ENCODE measurements at places on chromosomes 11 and 22.

- DNase-seq: no peak
Measured at GRCh38 chr11:3859373-3859881, 4.0 kb downstream of the STIM1 start.

- DNase-seq: no peak
Measured at GRCh38 chr11:15852179-15852578, 504.2 kb downstream of the SOX6 start.

- no peak for DNase-seq
Measured at GRCh38 chr11:122754028-122754427, 84.3 kb upstream of the CRTAM start.

- DNase-seq: no peak
Measured at GRCh38 chr11:120562806-120563425, 51.4 kb downstream of the GRIK4 start.

- DNase-seq: no peak
Measured at GRCh38 chr11:126561327-126561893, 205.9 kb downstream of the ST3GAL4 start.

GRCh38 chr11:34458525-34458924 is 19.8 kb downstream of the CAT start:
- no peak for DNase-seq

- DNase-seq: no peak
Measured at GRCh38 chr22:38608992-38609750, 39.2 kb upstream of the DMC1 start.

DNA sequence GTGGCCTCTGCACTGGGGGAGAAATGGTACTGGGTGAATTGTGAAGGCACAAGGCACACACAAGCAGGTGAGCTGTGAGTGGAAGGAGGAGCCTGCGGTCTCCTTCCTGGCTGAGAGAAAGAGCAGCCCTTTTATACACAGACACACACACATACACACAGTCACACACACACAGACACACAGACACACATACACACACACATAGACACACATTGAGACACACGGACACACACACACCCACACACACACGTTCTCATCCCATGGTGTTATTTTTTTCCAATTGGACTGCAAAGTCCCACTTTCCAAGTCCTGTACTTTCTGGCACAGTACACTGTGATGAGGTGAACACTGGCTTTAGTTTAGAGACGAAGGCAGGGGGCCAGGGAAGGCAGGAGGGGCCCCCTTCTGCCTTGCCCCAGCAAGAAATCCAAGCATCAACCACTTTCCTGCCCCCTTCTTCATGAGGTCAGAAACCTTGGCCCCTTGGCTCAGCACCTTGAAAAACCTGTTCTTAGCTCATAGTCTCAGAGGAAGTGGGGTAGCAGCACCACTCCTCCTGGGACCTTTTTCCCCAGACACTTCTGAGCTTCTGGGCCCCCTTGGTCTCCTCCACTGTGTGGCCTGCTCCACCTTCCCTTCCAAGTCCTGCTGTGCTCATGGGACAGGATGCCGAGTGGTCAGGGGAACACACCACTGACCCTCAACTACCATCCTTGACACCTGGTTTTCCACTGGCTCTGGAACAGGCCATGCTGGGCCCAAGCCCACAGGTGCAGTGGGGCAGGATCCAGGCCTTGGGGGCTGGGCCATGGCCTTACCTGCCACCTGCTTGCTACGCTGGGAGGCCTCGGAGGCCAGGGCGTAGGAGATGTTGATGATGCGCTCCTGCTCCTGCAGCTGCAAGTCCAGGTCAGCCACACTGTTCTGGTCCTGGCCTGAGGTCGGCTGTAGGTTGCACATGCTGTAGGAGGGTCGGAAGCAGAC is 43.8 kb downstream of the C11orf58 start:
- DNase-seq: no peak

GRCh38 chr11:67050139-67050538 is 6.5 kb upstream of the RHOD start:
- DNase-seq: no peak

- no peak for DNase-seq
Measured at GRCh38 chr11:35190804-35191348, 51.9 kb downstream of the CD44 start.

DNA sequence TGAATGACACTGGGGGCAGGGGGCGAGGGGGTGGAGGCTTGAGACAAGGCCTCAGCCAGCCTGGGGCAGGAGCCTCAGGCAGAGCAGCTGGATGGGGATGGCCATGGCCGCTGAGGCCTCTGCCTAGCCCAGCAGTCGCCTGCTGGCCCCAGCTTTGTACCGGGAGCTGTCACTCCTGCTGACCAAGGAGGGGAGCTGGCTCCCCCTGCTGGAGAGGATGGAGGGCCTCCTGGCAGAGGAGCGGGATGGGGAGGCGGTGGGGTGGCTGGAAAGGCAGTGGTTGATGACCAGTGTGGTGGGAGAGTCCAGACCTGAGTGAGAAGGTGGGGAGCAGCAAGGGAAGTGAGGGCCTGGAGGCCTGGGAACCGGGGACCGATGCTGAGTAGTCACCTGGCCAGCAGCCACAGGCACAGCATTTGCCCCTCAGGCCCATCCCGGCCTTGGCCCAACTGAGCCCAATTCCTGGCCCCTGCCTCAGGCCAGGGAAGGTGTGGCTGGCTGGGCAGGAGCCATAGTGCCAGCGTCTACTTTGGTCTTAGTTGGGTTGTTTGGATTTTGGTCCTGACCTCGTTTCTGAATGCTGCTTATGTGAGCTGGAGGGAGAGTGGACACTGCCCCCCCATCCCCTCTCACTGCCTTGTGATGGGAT is 6.0 kb upstream of the SUSD2 start:
- peak; percentile 11 for DNase-seq

GRCh38 chr11:72721689-72722049 is 30.5 kb downstream of the ARAP1 start:
- no peak for DNase-seq
